Panc1 (cell line): ENCODE measurements at places on chromosomes 7 and 10. TPM values are rescaled to one million over a fixed set of nuclear protein-coding genes. Genes with fewer than 3 reads are reported as not detected.

DNA sequence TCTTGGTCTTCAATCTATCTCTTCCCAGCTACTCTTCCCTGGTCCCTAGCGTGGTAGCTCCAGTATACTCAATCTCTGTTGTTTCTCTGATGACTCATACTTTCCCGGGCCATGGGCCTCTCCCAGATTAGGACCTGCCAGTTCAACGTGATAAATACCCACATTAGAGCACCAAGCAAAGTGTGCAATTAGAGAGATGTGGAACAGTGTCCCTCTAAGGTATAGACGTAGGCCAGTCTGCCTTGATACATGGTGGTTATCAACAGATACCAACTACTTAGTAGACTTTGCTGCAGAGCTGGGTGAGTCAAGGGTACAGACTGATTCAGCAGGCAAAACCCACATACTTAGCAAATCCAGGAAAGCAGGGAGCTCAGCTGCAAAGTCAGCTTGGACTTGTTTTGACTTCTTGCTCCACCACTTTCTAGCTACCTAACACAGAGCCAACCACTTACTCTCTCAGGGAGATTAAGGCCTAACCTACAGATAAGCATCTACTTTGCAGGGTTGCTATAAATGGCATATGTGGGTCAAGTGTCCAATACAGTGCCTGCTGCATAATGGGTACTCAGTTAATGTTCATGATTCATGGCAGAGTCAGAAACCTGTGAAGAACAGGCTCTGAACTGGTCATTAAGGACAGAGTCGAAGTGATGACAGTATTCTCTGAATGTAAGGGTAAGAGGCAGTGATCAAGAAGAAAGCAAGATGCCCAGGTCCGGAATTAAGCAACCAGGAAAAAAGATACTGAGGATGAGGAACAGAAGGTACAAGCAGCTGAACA, 176.1 kb downstream of the CHN2 start:
- no peak overlapping the region for H3K27ac ChIP-seq
- peaks cover 6% of the 10 kb centered on the region; the same call in 1 of the 2 replicates for H3K27me3 ChIP-seq
- H3K36me3 ChIP-seq: no peaks in the 10 kb centered on the region
- DNase-seq: no peak

- peaks cover 34% of the 10 kb centered on the region for H3K4me1 ChIP-seq
- H3K27ac ChIP-seq: peak overlapping the region; percentile 84
- H3K4me3 ChIP-seq: peak overlapping the region; percentile 81
- no peaks in the 10 kb centered on the region for H3K36me3 ChIP-seq
- no peaks in the 10 kb centered on the region for H3K27me3 ChIP-seq
Observed at GRCh38 chr7:30027065-30027456, 559 bp upstream of the FKBP14 start.

GRCh38 chr10:25867321-25867720, 66.7 kb upstream of the MYO3A start:
- no peaks in the 10 kb centered on the region for H3K4me1 ChIP-seq
- no peak for DNase-seq
- no peak overlapping the region for H3K27ac ChIP-seq

DNA sequence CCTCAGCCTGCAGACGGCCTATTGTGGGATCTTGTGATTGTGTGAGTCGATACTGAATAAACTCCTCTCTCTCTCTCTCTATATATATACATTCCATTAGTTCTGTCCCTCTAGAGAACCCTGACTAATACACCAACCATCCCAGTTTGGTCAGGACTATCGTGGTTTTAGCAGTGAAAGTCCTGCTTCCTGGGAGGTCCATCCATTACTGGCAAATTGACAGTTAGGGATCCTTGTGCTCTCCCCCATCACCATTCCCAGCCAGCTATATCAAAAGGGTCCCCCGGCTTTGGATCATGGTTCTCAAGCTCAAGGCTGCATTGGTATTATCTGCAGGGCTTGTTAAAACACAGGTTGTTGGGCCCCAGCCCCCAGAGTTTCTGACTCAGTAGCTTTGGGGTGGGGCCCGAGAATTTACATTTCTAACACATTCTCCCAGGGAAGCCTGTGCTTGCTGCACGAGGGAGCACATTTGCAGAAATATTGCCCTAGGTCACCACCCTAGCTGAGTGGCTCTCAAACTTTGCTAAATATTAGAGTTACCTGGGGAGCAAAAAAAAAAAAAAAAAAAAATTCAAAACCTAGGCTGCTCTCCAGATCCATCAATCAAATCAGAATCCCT, 899.1 kb upstream of the AUTS2 start:
- no peaks in the 10 kb centered on the region for H3K36me3 ChIP-seq
- no peaks in the 10 kb centered on the region for H3K4me1 ChIP-seq
- H3K27me3 ChIP-seq: no peaks in the 10 kb centered on the region
- no peak overlapping the region for H3K4me3 ChIP-seq
- H3K27ac ChIP-seq: no peak overlapping the region

DNA sequence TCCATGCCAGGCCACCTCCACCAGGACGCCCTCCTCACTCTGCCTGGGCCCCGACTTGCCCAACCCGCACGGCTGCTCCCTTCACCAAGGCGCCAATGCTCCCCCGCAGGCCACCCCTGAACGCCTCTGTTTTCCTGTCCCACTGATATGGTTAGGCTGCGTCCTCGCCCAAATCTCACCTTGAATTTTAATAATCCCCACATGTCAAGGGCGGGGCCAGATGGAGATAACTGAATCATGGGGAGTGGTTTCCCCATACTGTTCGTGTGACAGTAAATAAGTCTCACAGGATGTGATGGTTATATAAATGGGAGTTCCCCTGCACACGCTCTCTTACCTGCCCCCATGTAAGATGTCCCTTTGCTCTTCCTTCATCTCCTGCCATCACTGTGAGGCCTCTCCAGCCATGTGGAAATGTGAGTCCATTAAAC, 29.8 kb downstream of the RSU1 start:
- H3K27ac ChIP-seq: no peak overlapping the region
- no peaks in the 10 kb centered on the region for H3K4me1 ChIP-seq
- no peak for DNase-seq
- H3K27me3 ChIP-seq: no peaks in the 10 kb centered on the region

GRCh38 chr7:128108129-128108528, 76.9 kb upstream of the LRRC4 start:
- no peak overlapping the region for H3K4me3 ChIP-seq
- DNase-seq: no peak
- no peaks in the 10 kb centered on the region for H3K36me3 ChIP-seq

DNA sequence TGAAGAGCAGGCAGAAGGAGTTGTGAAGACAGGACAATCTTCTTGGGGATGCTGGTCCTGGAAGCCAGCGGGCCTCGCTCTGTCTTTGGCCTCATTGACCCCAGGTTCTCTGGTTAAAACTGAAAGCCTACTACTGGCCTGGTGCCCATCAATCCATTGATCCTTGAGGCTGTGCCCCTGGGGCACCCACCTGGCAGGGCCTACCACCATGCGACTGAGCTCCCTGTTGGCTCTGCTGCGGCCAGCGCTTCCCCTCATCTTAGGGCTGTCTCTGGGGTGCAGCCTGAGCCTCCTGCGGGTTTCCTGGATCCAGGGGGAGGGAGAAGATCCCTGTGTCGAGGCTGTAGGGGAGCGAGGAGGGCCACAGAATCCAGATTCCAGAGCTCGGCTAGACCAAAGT, 1.5 kb downstream of the CHPF2 start:
- H3K4me1 ChIP-seq: peaks cover 12% of the 10 kb centered on the region
- DNase-seq: no peak
- no peak overlapping the region for H3K27ac ChIP-seq
- no peaks in the 10 kb centered on the region; the same call in 1 of the 2 replicates for H3K36me3 ChIP-seq
- H3K27me3 ChIP-seq: no peaks in the 10 kb centered on the region
- peak overlapping the region; percentile 96 for H3K4me3 ChIP-seq

DNA sequence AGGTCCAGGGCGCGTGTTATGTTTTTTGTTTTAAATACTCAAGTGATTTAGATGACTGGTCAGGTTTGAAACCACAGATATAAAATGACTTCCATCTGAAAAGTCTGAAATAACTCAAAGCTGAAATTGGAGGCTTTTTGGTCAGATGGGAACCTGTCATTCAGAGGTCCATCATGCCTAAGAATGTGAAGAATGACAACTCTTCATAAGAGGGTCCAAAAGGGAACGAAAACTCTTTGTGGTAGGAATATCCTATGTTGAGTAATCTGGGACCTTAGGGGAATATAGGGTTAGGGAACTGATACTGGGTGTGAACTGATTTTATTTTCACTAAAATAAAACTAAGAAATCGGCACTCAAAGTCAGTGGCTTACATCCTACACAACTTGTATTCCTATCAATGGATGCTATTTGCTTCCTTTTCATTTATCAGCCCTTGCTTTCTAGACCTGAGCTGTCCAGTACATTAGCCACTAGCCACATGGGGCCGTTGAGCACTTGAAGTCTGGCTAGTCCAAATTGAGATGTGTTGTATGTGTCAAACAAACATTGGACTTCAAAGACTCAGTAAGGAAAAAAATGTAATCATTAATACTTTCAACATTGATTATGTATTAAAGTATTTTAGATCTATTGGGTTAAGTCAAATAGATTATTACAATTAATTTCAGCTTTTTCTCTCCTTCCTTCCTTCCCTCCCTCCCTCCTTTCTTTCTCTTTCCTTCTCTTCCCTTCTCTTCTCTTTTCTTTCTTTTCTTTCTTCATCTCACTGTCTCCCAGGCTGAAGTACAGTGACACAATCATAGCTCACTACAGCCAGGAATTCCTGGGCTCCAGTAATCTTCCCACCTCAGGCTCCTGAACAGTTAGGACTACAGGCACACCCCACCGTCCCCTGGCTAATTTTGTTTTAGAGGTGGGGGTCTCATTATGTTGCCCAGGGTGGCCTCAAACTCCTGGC, 56.5 kb upstream of the KDM7A start:
- no peak overlapping the region for H3K4me3 ChIP-seq
- no peak for DNase-seq
- no peak overlapping the region for H3K27ac ChIP-seq
- no peaks in the 10 kb centered on the region for H3K4me1 ChIP-seq

GRCh38 chr10:100895346-100895745, 17.4 kb upstream of the SLF2 start:
- no peak overlapping the region for H3K4me3 ChIP-seq
- H3K36me3 ChIP-seq: no peaks in the 10 kb centered on the region
- DNase-seq: no peak
- no peak overlapping the region for H3K27ac ChIP-seq

GRCh38 chr10:59036311-59037017, 140.0 kb upstream of the PHYHIPL start:
- no peaks in the 10 kb centered on the region for H3K36me3 ChIP-seq
- H3K4me3 ChIP-seq: no peak overlapping the region
- no peaks in the 10 kb centered on the region for H3K27me3 ChIP-seq
- no peak overlapping the region for H3K27ac ChIP-seq

- no peaks in the 10 kb centered on the region for H3K4me1 ChIP-seq
- no peak overlapping the region for H3K27ac ChIP-seq
- H3K27me3 ChIP-seq: no peaks in the 10 kb centered on the region
- H3K36me3 ChIP-seq: peaks cover 49% of the 10 kb centered on the region
- H3K4me3 ChIP-seq: no peak overlapping the region
Observed at GRCh38 chr10:119933179-119933578, 40.6 kb downstream of the SEC23IP start.

- no peak overlapping the region for H3K27ac ChIP-seq
- H3K27me3 ChIP-seq: no peaks in the 10 kb centered on the region
- no peaks in the 10 kb centered on the region for H3K36me3 ChIP-seq
- no peak overlapping the region for H3K4me3 ChIP-seq
Observed at GRCh38 chr10:69502589-69502988, 51.3 kb downstream of the TSPAN15 start.

DNA sequence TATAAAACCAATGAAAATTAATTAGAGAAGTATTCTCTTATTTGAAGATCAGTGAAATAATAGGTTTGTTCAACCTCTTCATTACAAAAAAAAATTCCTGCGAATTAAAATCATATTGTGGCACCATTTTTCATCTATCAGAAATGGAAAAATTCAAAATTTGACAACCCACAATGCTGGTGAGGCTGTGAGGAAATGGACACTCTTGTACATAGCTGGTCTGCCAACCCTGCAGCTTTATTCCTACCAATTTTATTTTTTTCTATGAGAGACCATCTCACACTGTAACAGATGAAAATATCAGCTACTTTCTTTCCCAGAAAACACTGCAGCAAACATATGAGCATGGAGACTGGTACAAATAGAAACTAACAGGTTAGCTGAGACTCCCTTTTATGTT, 208.8 kb upstream of the SEMA3E start:
- DNase-seq: no peak
- no peaks in the 10 kb centered on the region; the same call in 1 of the 2 replicates for H3K36me3 ChIP-seq
- no peak overlapping the region for H3K4me3 ChIP-seq
- H3K27ac ChIP-seq: no peak overlapping the region
- no peaks in the 10 kb centered on the region for H3K27me3 ChIP-seq

DNA sequence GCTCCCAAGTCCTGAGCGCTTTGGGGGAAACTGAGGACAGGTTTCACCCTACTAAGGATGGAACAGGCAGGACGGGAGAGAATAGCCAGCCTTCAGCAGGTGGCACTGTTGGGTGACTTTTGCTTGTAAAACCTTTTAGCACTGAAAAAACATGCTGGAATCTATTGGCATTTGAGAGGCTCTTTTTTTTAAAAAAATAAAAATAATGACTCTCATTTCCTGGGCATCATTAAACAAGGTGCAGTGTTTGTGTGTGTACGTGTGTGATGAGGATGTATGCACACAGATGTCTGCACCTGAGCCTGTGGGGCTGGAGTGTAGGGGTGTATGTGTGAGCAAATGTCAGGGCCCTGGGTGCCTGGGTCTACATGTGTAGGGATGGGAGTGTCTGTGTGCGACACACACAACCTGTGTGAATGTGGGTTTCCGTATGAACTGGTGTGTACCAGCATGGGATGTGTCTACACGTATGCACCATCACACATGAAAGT, 177.9 kb downstream of the RPS24 start:
- H3K4me1 ChIP-seq: no peaks in the 10 kb centered on the region
- H3K4me3 ChIP-seq: no peak overlapping the region
- peak; percentile 25 for DNase-seq
- peaks cover 2% of the 10 kb centered on the region; the same call in 1 of the 2 replicates for H3K27me3 ChIP-seq

GRCh38 chr10:17214526-17214925, 13.1 kb upstream of the TRDMT1 start:
- peaks cover 58% of the 10 kb centered on the region for H3K4me1 ChIP-seq
- DNase-seq: no peak
- H3K27ac ChIP-seq: peak overlapping the region; percentile 99
- H3K27me3 ChIP-seq: no peaks in the 10 kb centered on the region
- H3K4me3 ChIP-seq: peak overlapping the region; percentile 5

GRCh38 chr10:68179016-68179415, 52.9 kb downstream of the ATOH7 start:
- no peak for DNase-seq
- no peak overlapping the region for H3K27ac ChIP-seq
- H3K27me3 ChIP-seq: no peaks in the 10 kb centered on the region
- H3K4me1 ChIP-seq: no peaks in the 10 kb centered on the region
- no peaks in the 10 kb centered on the region; the same call in 1 of the 2 replicates for H3K36me3 ChIP-seq

GRCh38 chr10:20769481-20769880, 127.6 kb downstream of the NEBL start:
- no peak overlapping the region for H3K4me3 ChIP-seq
- no peaks in the 10 kb centered on the region for H3K36me3 ChIP-seq
- DNase-seq: no peak
- no peak overlapping the region for H3K27ac ChIP-seq

Gene TLX1
- total RNA-seq: 0.13 TPM

Gene CPN1
- total RNA-seq: not detected

Gene ANXA7
- total RNA-seq: 165 TPM

Gene SMKR1
- total RNA-seq: 1.4 TPM

Gene OR2A5
- total RNA-seq: not detected

Gene CTAGE4
- total RNA-seq: 5.9 TPM

Gene IL6
- not detected for total RNA-seq

Gene ABCC2
- total RNA-seq: 6.5 TPM
